Glomerular endothelial cell (primary cell): ENCODE measurements at places on chromosomes 7 and 10.

GRCh38 chr7:49669285-49669684 is 104.2 kb upstream of the VWC2 start:
- DNase-seq = no peak

DNA sequence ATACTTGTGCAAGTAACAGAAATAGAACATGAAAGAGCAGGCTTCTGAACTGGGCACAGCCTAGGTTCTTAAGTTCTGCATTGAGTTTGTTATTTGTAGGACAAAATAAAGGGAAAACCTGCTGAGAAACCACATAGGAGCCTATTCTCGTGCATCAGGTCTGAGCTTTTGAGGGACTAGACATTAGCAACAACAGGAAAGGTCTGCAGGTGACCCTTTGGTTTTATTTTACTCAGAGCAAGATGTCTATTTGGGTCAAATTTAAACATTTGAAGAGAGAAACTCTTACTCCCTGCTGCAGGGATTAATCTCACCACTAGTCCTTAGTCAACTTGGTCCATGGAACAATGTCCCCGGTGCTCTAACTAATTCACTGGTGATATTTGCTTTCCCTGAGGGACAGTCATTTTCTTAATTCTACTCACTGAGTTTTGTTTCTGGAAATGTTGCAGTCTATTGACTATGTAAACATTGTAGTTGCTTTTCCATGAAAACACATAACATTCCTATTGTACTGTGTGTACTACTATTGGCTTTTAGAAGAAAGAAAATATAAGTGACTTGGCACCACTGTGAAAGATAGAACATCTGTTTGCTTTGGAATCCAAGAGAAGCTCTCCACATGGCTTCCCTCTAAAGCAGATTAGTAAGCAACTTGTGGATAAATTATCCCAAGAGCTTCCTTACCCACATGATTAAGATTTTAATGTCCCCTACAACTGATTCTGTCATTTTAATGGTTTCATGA is 108.2 kb downstream of the CHRM2 start:
- DNase-seq = no peak

- no peak for DNase-seq
These were observed 3.0 kb upstream of the PLAU start for GRCh38 chr10:73907841-73908517.

DNA sequence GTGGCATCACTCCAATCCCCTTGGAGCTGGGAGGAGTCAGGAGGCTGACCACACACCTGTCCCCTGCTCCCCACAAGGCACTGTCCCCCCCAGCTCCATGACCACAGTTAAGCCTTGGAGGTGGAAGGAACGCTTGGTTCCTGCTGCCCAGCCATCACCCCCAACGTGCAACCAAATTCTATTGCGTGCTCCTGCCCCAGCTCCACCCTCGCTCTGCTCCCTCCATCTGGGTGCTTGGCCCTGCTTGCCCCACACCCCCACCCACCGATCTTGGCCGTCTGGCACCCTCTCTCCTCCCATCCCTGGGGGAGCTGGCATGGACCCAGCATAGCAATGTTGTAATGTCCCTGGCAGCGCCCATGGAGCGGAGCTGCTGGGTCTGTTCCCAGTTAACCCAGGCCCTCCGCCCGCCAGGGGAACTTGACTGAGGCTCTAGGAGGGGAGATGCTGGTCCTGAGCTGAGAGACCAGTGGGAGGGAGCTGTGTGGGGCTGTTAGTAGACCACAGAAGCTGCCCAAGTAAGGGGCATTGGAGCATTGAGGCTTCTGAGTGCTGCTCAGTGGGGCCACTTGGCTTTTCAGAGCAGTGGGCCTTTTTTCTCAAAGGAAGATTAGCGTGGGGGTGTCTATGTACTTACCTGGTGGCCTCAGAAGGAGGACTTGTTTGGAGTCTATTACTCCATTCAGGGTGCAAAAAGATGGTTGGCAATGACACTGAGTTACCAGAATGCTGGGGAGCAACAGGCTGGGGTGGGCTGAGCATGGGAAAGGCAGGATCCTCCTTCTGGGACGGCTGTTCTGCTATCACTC is 1.1 kb downstream of the EPHB6 start:
- no peak for DNase-seq

- no peak for DNase-seq
These were observed 31.0 kb downstream of the TES start for GRCh38 chr7:116241291-116241690.

DNA sequence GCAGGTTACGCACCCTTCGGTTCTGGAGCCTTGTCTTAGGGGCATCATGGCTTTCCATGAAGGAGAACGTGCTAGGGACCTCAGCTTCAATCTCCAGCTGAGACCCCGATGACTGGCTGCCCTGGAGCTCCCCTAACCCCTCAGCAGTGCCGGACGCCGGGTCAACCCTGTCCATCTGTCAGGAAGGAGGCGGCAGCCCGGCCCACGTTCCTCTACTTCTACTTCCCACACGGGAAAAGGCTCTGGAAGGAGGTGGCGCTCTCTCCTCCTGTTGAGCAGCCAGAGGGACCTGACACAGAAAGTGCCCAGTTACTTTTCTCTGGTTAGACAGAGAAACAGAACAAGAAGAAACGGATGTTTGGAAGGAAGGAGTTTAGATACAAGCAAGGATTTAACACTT is 87.4 kb downstream of the DYNC2I1 start:
- DNase-seq = no peak

GRCh38 chr7:124532166-124532565 is 233.4 kb downstream of the GPR37 start:
- DNase-seq = no peak

DNA sequence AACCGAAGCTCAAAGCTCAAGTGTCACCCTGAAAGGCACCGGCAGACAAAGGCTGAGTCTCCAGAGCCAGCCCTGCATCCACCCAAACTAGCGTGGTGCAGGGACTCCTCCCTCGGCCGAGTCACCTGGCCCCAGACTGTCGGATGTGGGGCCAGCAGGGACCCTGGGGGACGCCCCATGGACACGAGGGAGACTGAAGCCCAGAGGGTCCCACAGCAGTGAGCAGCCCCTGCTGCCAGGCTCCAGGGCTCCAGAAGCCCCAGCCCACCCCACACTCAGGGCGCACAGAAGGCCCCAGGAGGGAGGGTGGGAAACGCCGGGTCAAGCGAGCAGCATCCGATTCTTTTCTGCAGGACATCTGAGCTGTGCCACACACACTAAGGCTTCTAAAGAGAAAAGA is 20.2 kb downstream of the GPR146 start:
- DNase-seq = no peak

GRCh38 chr10:88534072-88534665 is 48.9 kb downstream of the RNLS start:
- no peak for DNase-seq

- DNase-seq = no peak
These were observed 175.6 kb upstream of the PHF14 start for GRCh38 chr7:10798044-10798443.

DNA sequence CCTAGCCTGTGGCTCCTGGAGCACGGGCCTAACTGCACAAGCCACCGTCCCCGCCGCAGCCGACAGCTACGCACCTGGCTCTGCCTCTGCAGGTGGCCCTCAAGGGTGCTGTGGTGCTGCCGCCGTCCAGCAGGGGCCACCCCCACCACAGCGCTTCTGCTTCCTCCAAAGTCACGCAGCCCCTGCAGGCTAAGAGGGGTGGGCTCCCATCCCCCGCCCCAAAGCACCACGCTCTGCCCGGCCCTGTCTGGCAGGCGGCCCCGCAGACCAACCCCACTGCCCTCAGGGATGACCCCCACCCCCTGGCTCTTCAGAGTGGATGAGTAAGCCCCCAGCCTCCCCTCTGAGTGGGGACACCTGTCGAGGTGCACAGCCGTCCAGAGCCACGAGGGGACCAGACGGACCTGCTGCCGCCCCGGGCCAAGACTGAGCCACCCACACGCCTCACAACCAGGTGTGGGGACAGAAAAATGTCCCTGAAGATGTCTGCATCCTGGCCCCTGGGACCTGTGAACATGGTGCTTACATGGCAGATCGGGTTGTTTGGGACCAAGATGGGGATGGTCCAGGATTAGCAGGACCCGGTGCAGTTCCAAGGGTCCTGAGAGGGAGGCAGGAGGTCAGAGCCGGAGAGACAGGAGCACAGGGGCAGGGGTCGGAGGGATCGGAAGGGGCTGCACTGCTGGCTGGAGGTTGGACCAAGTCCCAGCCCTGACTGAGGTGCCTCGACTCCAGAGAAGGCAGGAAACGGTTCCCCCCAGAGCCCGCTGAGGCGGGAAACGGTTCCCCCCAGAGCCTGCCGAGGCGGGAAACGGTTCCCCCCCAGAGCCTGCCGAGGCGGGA is 9.0 kb upstream of the ADAP1 start:
- no peak for DNase-seq

- DNase-seq = peak; percentile 25
These were observed 17.5 kb downstream of the CFAP69 start for GRCh38 chr7:90262438-90262837.
